Mucosa of descending colon (tissue), 3 donors: ENCODE measurements at places on chromosomes 5 and 9. TPM values are rescaled to one million over a fixed set of nuclear protein-coding genes. Genes with fewer than 3 reads are reported as not detected.
A peak's percentile ranks its signal among the peaks of the same experiment; 100 is the strongest.

The SLC25A48 gene
- 4.5 TPM for total RNA-seq

The JAK2 gene
- 24.4 TPM for total RNA-seq

The CSF2 gene
- total RNA-seq: not detected

The IRGM gene
- total RNA-seq: 0.17 TPM

The CCL27 gene
- not detected for total RNA-seq

The PCDHB9 gene
- 0.26 TPM for total RNA-seq

The MACIR gene
- total RNA-seq: 67.9 TPM

The COL5A1 gene
- total RNA-seq: 8.6 TPM

The SURF4 gene
- 149 TPM for total RNA-seq

The CTXN3 gene
- total RNA-seq: not detected

The TIFAB gene
- 0.28 TPM for total RNA-seq

The LHX3 gene
- total RNA-seq: not detected

DNA sequence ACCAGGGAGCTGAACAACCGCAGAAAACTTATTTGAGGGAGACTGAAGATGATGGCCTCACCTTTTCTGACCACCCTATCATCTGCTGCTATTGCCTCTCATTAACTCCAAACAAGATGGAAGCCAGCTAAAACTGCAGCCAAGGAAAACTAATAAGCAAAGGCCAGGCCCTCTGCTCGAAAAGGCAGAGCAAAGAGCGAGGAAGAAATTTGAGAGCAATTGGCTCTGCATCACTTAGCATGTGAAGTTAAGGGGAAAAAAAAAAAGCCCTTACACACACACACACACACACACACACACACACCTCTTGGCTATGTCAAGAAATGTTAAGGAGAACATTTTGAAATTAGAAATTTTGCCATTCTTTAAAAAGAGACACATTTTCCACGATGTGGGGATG is 228.1 kb upstream of the CYLC2 start:
- DNase-seq: no peak

- DNase-seq: no peak
Measured at GRCh38 chr5:6910950-6911349, 197.7 kb downstream of the TENT4A start.

GRCh38 chr5:179079165-179079987 is 19.2 kb downstream of the ZNF354C start:
- no peak for DNase-seq

DNA sequence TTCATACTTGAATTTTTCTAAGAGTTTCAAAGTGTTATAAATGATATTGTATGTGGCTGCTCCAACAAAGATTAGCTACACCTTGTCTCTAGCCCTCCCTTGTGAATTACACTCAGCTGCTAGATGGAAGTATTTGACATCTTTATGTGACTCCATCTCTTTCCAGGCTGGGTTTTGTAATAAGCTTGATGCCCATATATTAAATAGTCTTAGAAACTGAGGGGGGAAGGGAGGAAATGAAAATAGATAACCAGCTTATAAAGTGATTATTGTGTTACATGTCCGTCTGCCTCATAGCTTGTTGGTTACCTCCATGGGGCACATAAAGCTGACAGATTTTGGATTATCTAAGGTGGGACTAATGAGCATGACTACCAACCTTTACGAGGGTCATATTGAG is 63.4 kb downstream of the CD180 start:
- no peak for DNase-seq

- no peak for DNase-seq
Measured at GRCh38 chr5:44806608-44807007, 2.1 kb upstream of the MRPS30 start.

DNA sequence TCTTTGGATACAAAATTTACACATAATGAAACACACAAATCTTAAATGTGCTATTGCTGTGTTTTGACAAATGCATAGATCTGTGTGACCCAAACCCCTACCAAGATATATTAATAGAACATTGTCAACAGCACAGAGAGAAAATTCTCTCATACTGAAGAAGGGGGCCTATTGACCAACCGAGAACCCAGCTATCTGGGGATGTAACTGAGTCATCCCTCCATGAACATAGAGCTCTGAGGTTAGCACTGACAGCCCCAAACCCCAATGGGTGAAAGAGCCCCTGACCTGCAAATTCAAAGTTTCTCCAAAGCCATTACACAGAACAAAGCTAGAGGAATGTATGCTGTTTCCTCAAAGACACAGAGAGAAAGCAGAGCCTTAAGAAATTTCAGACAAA is 180.8 kb downstream of the PAX5 start:
- DNase-seq: no peak

GRCh38 chr5:56985936-56986625 is 34.2 kb upstream of the MIER3 start:
- DNase-seq: no peak

- DNase-seq: no peak
Measured at GRCh38 chr9:15253197-15253596, 53.8 kb downstream of the TTC39B start.

DNA sequence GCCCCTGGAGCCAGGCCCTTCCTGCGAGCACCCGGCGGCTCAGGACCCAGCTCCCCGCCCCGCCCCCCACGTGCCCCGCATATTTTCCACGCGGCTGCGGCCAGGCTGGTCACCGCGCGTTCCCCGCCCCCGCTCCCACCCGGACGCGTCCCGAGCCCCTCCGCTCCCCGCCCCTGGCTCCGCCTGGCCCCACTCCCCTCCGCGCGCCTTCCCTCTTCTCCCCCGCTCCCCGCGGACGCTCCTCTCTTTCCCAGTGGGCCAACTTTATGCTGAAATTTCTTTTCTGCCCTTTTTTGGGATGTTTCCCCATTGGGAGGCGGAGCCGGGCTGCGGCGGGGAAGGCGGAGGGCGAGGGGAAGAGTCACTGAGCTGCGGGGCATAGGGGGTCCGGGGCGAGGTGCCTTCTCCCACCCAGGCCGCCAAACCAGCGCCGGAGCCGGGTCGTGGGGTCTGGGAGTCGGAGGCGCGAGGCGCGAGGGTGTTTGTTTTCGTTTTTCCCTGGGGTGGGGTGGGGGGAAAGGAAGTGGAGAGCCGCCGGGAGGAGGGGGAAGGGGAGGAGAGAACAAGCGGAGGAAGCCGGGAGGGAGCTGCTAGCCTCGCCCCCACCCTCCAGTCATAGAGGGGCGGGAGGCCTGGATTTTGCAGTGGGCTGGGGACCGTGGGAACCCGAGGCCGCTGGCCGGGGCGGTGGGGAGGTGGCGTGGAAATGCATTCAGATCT is 1.0 kb upstream of the TPM2 start:
- peak; percentile 73 for DNase-seq

GRCh38 chr5:177453852-177454396 is 7.3 kb downstream of the PRR7 start:
- no peak for DNase-seq

DNA sequence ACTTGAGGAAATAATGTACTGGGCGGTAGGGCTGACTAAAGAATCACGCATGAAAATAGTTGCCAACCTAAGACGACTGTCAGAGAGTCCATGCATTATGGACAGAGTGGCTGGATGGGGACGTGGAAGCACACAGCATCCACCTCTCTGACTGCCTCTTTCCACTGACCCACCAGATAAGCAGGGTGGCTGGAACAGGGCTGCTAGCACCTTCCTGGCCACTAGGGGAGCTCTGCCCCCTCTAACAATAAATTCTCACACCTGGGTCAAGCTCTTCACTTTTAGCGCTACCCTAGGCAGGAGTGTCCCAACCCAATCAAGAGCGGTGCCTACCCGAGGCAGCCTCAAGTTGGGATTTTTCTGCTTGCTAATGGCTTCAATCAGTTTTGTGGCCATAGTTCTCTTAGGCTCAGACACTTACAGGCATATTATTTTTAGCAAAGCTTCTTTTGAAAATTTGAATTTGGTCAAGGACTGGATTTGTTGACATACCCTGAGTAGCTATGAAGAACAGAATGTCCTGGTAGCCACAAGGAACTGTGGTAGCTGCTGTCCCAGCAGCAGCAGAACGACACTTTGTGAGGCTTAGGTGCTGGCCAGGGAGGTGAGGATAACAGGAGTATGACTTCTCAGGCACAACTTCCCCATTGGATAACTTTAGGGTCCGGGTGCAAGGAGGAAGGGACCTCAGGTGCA is 6.9 kb upstream of the TPM2 start:
- peak; percentile 80 for DNase-seq

DNA sequence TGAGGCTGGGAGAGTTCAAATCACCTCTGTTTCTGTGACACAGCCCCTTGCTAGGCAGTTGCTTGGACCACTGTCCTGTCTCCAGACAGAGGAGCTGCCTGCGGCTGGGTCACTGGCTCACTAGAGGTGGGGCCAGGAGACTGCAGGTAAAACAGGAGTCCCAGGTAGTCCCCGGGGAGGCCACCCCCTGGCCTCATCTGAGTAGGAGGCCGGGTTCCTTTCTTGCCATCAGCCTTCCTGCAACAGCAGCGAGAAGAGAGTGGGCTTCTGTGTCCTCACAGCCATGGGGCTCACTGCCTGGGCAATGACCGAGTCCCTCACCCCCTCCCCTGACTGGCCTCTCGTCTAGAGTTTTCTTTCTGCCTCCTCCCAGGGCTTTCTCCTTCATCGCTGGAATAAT is 197.5 kb downstream of the CDK5RAP2 start:
- DNase-seq: no peak

GRCh38 chr5:43661102-43661501 is 58.1 kb downstream of the NNT start:
- no peak for DNase-seq

DNA sequence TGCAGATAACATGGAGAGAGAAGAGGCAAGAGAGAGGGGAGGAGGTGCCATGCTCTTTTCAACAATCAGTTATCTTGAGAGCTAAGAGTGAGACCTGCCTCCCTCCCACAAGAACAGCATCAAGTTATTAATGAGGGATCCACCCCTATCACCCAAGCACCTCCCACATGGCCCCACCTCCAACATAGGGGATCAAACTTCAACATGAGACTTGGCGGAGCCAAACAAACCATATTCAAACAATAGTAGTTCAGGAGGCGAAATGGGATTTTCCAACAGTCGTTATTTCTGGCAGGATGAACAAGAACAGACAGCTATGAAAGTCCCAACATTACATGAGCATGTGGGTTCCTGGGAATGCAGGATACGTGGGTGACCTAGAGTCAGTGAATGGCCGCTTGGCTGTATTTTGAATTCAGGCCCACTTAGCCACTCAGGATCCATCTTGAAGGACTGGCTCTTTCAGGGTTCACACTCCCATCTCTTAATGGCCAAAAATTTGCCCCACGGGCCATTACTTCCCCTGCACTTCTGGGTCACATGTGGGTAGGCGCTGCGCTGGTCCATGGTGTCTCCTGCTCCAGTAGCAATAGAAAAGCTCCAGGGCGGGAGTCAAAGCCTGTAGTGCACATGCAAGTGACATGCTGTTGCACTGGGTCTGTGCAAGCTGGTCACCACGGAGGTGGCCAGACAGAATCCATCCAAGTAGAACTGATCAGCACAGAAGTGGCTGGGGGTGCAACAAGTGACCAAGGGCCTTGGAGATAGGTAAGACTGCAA is 7.1 kb upstream of the FAF2 start:
- no peak for DNase-seq

GRCh38 chr9:98790842-98791607 is 5.3 kb downstream of the ANKS6 start:
- DNase-seq: peak; percentile 86

- DNase-seq: no peak
Measured at GRCh38 chr5:160929906-160930305, 77.9 kb upstream of the ATP10B start.

DNA sequence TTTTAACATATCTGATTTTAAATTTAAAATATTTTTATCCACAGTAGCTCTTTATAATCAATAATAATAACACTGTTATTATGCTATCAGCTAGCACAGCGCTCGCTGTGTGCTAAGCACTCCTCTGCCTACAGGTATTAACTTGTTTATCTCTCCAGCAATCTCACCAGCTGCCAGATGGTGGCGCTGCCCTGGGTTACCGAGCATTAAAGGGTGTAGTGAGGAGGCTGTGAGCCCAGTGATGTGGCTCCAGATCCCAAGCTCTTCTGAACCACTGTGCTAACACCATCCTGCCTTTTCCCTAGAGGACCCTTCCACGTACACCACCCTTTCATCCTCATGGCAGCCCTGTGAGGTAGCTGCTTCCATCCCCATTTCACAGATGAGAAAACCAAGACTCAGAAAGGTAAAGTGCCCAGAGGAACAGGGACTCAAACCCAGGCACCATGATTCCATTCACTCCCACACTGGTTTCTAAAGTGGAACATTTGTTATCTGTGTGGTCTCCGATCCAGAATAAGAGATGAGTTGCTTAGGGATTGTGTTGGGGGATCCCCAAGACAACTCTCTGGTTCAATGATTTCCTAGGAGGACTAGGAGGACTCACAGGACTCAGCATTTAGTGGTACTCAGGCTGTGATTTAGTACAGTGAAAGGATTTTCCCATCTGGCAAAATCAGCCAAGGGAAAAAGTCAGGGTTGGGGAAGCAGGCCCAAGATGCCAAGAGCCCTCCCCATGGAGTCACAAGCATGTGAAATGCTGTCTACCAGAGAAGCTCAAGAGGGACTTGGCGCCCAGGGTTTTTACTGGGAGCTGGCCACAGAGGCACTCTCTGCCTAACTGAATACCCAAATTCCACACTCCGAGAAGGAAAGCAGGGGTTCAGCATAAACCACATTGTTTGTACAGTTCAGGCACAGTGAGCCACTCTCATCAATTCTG is 7.0 kb downstream of the IGFBPL1 start:
- peak; percentile 43 for DNase-seq

GRCh38 chr5:169037466-169037865 is 263.5 kb downstream of the SLIT3 start:
- DNase-seq: no peak

GRCh38 chr5:180324601-180324950 is 28.6 kb downstream of the GFPT2 start:
- DNase-seq: no peak

DNA sequence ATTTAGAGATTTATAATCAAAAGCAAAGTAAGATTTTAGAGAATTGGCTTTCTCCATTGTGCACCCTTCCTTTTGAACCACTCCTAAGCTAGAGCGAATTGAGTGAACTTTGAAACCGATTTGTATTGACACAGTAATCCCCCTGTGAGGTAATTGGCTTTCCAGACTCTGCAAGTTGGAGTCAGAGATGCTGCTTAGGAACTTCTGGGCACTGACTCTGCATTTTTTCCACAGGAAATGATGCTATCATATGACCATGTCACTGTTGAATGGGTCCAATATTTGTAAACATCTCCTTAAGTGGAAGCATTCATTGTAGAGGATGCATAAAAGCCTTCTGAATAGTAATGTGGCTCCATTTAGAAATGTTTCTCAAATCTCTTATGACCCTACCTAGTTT is 394.4 kb upstream of the ZNF608 start:
- no peak for DNase-seq

DNA sequence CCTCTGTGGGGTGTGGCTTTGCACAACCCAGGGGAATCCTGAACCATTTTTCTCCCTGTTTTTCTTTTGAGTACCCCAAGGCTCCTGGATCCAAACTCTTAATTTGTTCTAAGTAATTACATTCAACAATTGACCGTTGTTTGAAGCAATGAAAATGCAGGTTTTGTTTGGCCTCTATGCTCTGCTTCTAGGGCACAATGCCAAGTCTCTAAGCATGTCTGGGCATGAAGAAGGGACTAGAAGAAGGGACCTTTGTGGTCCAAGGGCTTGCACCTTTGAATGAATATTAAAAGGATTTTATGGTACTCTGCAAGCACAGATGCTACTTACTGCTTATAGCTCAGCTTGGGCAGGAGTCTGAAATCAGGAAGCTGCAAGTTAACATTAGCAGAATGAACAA is 6.6 kb upstream of the ENC1 start:
- DNase-seq: no peak

GRCh38 chr5:35819668-35820067 is 37.0 kb upstream of the IL7R start:
- DNase-seq: no peak
